ENCODE measurements at places on chromosomes 12 and 14.

GRCh38 chr12:122052285-122052684 is 26.3 kb upstream of the MLXIP start:
- DNase-seq: no peak

DNA sequence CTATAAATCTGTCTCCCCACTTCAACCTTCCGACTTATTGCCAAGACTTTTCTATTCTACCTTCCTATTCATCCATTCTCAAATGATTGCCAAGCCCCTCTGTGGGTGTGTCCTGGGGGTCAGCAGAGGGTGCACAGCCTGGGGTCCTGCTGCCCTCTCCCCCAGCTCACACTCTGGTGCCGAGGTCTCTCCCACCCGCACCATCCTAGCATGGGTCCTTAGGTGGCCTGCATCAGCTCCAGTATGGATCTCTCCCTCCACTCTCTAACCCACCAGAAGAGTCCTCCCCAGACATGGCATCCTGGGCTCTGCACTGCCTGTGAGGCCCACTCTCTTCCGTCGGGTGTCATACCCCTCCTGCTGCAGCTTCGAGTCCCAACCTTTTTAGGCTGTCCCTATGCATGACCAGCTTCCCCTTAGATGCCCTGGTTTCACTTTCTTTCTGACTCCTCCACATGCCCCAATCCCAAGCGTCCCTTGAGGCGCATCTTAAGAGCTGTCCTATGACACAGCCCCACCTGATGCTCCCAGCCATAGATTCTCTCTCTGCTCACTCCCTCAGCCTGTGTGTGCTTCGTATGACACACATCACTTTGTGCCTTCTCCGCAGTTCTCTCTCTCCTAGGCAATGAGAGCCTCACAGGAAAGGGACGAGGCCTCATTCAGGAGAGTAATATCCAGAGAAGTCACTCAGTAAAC is 43.9 kb downstream of the GIT2 start:
- DNase-seq: no peak

GRCh38 chr12:102696045-102696444 is 215.7 kb upstream of the IGF1 start:
- no peak for DNase-seq

GRCh38 chr14:91361233-91361811 is 56.3 kb downstream of the CCDC88C start:
- DNase-seq: no peak

GRCh38 chr12:21353948-21354347 is 18.8 kb upstream of the IAPP start:
- no peak for DNase-seq

DNA sequence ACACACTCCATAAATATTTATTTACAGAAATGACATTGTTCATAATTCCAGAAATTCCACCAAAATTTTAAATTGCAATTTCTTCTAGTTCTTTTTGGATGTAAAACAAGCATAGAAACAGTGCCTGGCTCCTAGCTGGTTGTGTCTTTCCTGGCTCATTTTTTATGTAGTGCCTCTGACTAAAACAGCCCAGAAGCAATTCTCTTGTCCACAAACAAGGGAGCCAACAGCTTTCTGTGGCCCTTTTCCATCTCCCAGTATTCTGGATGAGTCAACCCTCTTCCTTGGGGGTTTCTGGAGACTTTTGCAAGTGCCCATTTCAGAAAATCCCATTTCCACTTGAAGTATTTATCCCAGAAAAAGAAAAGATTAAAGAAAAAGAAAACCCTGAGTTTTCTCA is 141.4 kb downstream of the PHLDA1 start:
- DNase-seq: no peak

DNA sequence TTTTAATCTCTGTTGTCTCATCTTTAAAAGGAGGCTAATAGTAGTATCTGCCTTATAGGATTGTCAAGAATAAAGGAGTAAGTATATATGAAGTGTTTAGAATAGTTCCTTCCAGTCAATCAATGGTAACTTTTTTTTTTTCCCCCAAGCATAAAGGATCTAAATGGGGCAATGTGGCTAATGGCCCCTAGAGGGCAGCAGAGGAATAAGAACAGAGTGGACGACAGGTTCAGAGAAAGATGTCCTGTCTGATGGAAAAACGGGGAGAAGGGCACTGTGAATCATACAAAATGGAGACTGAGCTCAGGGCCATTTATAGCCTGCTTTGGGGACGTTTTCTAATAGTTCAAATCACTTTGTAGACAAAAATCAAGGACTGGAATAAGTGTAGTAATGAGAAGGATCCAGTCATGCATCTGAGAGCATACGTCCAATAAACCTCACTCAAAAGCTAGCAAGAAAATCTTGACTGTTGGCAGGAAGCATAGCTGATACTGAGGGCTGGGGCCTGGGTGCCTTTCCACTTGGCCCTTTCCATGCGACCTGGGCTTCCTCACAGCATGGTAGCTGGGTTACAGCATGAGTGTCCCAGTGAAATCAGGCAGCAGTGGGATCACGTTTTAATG is 51.3 kb downstream of the IFNG-AS1 start:
- DNase-seq: peak; percentile 62

DNA sequence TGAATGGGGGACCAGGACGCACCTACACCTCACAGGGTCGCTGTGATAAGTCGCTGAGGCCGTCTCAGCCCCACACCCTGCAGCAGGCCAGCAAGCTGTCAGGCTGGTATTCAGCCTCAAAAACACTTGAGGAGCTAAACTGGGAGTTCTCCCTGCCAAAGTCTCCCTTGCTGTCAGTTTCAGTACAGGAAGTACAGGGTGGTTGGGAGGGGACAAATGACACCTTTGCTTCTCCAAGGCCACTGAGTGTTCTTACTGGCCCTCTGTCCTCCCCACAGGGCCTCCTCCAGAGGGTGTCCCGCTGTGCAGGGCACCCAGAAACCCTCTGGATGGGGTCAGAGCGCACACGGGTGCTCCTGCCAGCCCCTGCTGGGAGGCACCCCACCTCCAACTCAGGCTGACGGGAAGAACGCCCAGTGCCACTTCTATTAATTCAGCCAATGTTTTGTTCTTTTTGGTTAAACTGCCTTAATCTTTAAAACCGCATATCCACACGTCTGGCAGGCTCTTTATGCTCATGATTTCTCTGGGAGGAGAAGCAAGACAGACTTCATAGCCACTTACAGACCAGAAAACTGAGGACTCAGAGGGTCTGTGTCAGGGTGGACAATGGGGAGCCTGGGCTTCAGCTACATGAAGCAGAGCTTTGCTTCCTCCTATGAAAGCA is 75.9 kb downstream of the ITPK1 start:
- DNase-seq: no peak

DNA sequence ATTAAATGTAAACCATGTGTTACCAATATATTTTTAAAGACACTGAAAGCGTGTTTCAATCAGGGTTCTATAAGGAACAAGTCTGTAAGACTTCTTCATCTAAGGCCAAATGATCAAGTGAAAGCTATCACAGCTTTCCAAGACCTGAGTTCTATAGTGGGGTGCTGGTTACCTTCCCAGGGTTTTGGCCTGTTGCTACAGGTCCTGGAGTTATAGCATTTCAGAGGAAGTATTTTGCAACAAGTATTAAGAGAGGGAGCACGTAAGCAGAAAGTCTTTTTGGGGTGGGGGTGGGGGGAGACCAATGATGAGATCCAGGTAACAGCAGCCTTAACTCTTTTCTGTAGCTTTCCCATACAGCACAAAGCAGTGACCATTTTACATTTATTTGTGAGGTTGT is 43.8 kb downstream of the FOXN3 start:
- no peak for DNase-seq

GRCh38 chr12:132043216-132043615 is 93.5 kb downstream of the EP400 start:
- no peak for DNase-seq

DNA sequence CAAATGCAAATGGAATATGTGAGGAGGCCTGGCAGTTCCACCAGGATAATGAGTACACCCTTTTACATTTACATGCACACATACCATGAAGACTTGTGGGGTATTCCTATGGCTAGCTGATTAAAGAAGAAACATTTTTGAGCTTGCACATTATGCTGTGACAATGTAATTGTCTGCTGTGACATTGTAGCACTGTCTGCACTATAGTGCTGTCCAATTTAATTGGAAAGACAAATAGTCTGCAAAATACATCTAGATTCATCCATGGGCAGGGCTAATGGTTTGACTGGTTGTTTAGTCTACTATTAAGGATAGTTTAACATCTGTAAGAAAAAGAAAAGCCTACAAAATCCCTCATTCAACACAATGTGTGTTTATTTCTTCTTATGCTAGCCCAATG is 1005.6 kb upstream of the LRFN5 start:
- no peak for DNase-seq

DNA sequence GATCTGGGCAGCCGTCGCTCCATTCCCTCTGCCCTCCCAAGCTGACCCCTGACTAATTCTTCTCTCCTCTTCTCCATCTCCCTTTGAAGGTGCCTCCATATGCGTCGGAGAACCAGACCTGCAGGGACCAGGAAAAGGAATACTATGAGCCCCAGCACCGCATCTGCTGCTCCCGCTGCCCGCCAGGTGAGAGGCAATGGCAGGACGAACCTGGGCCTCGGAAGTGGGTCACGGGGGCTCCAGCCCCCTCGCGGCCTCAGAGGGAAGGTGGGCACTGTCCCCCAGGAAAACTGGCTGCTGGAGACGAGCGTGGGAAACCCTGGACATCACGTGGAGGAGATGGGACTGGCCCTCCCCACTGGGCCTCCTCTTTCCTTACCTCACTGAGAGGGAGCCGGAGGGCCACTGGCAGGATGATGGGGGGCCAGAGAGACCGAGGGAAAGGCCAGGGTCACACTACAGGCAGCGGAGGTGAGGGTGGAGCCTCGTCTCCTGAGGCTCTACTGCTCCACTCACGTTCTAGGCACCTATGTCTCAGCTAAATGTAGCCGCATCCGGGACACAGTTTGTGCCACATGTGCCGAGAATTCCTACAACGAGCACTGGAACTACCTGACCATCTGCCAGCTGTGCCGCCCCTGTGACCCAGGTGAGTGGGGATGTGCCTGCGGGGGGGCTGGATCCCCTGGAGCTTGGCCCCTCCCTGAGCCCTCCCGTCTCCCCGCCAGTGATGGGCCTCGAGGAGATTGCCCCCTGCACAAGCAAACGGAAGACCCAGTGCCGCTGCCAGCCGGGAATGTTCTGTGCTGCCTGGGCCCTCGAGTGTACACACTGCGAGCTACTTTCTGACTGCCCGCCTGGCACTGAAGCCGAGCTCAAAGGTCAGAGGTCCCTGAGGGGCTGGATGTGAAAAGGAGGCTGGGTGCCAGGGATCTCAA is 806 bp downstream of the LTBR start:
- no peak for DNase-seq

DNA sequence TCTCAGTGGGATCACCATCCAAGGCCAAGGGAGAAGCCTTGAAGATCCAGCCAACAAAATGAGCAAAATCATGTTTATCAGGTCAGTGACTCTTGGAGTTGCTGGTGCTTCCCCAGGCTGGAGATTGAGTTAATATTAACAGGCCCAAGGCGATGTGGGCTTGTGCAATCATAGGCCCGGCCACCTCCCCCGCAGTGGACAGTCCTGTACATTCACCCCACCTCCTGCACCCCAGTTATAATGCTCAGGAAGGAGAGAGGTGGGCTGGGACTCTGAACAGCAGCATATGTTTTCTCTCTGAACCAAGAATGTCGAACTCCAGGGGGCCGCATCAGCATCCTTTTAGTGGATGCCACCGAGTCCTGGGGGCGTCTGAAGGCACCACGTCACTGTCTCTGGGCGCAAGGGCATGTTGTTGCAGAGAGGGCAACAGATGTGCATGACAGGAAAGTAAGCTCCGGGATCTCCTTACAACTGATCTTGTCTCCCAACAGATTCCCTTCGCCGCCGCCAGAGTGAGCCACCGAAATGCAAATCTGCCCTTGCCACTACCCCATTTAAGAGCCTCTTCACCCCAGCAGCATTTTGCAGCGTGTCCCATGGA is 32.2 kb upstream of the SERPINA6 start:
- peak; percentile 75 for DNase-seq

GRCh38 chr12:44307506-44308168 is 471.8 kb downstream of the TMEM117 start:
- no peak for DNase-seq

DNA sequence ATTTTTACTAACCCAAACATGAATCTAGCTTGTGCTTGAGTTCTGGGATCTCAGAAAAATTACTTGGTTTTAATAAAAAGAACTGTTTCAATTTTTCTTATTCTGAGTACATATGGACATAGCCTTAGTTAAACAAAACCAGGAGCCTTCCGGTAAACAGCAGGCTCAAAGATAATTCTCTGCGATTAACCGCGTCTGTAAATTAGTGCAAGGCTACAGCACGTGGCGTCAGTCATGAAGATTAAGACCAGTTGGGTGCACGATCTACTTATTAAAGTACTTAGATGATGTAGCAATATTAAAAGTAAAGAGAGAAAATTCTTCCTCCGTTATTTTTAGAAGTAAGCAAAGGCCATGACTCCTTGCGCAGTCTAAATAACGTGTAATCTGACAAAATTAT is 700 bp downstream of the KCNJ8 start:
- no peak for DNase-seq

- no peak for DNase-seq
These were observed 232.1 kb downstream of the MON2 start for GRCh38 chr12:62698701-62699101.

DNA sequence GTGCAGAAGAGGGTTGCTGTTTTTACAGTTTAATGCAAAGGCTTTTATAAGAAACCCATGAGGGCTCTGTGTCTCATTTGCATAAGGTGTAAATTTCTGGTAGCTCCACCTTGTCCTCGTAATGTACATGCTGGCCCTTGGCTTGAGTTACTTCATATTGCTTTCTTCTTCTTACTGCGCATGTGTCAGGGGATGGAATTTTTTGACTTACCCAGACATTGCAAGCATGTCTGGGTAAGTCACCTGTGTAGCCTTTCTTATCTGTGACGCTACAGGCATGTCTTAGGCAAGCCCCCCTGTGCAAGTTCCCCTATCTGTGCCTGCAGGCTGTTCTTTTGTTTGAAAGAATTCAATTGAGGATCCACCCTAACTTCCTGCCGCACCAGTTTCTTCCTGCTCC is 274.2 kb downstream of the ETNK1 start:
- peak; percentile 56 for DNase-seq

- DNase-seq: no peak
These were observed 35.3 kb downstream of the PRKD1 start for GRCh38 chr14:29892327-29892726.

DNA sequence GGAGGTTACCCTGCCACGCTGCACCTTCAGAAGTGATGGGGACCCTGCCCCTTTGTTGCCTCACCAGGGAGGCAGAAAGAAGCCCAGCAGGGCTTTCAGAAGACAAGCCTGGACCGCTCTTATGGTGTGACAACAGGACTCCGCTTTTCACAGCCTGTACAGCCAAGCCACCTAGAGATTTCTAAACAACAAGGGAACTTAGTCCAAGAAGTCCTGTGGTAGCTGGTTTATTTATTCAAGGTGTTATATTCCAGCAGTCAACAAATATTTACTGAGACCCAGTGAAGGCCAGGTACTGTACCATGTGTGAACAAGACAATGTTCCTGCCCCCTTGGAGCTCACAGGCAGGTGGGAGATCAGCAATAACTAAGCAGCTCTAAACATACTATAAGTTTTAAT is 4.0 kb upstream of the TMEM229B start:
- no peak for DNase-seq

GRCh38 chr14:65949711-65950516 is 536.3 kb upstream of the CCDC196 start:
- DNase-seq: no peak

GRCh38 chr12:8871068-8871467 is 43.2 kb upstream of the PHC1 start:
- DNase-seq: no peak
